ENCODE measurements at places on chromosomes 6 and 20.

GRCh38 chr6:135555550-135555949 lies 58.0 kb upstream of the AHI1 start:
- H3K36me3 ChIP-seq = no peaks in the 10 kb centered on the region
- H3K27ac ChIP-seq = no peak overlapping the region
- H3K4me3 ChIP-seq = no peak overlapping the region
- peaks cover 5% of the 10 kb centered on the region for H3K4me1 ChIP-seq
- H3K27me3 ChIP-seq = peaks cover 3% of the 10 kb centered on the region

DNA sequence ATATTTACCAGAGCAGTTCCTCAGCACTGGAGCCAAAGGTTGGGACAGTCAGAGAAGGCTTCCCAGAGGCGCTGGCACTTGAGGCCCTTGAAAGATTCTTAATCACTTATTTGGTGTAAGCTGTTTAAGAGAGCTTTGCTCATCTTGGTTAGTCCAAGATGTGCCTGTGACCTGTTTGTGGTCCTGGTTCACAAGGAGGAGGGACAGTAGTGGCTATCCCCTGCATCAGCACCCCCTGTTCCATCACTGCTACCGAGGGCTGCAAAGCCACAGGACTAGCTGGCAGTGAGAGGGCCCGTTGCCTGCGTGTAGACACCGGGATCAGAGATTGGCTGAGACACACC lies 35.7 kb downstream of the VEGFA start:
- no peak overlapping the region for H3K4me3 ChIP-seq
- H3K27ac ChIP-seq = no peak overlapping the region
- no peak for DNase-seq
- H3K36me3 ChIP-seq = no peaks in the 10 kb centered on the region
- H3K27me3 ChIP-seq = peaks cover 7% of the 10 kb centered on the region
- H3K4me1 ChIP-seq = peaks cover under 1% of the 10 kb centered on the region

DNA sequence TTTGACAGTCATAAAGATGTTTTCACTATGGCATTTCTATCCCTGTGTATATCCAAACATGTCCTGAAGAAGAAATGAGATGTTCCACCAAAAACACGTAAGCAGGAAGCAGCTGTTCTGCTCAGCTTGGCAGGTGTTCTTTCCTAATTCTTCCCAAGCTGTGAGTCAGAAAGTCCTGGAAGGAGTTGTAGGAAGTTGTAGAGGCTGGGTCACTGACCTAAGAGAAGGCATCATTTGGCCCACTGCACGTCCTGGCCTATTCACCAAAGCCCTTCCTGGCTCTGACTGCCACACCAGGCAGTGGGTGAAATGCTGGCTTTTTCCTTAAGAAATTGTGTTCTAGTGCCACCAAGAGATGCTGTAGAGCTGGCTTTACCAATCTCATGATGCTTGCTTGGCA lies 40.3 kb downstream of the STX11 start:
- no peak overlapping the region for H3K4me3 ChIP-seq
- DNase-seq = no peak
- H3K27ac ChIP-seq = no peak overlapping the region
- H3K36me3 ChIP-seq = peaks cover 11% of the 10 kb centered on the region

DNA sequence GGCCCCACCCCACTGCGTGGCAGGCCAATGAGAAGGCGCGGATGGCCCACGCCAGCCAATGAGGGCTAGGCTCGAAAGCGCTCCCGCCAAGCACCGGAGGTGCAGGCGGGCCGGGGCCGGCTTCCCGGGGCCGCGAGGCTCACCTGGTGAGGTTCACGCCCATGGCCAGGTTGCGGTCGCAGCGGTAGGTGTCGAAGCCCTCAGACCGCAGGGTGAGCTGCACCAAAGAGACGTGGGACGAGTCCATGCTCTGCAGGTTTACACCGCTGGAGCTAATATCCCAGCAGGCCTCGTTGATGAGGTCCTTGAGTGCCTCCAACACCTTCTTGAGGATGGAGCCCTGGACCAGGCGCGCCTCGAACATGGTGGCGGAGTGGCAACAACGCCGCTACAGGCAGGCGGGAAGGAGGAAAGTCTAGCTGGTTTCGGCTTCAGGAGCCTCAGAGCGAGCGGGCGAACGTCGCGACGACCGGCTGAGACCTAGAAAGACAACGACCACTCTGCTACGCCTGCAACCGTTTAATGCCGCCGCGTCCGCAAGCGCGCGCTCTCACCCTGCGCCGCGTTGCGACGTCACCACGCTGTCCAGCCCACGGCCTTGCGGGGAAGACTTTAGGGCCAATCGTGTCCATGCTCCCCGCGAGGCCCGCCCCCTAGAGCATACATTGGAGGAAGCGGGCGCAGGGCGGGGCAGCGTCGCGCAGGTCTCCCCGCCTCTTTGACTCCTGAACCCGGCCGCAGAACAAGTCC lies at the start of gene PCNA:
Gene PCNA, minus strand, starts transcription at position 524 of the 750 bp plus-strand sequence. Its CDS starts 160 bp downstream, at position 364.
- peaks cover 10% of the 10 kb centered on the region for H3K36me3 ChIP-seq
- peak within 1 kb of the TSS; percentile 93 for H3K4me3 ChIP-seq
- no peaks in the 10 kb centered on the region for H3K27me3 ChIP-seq
- peak; percentile 84 for DNase-seq

DNA sequence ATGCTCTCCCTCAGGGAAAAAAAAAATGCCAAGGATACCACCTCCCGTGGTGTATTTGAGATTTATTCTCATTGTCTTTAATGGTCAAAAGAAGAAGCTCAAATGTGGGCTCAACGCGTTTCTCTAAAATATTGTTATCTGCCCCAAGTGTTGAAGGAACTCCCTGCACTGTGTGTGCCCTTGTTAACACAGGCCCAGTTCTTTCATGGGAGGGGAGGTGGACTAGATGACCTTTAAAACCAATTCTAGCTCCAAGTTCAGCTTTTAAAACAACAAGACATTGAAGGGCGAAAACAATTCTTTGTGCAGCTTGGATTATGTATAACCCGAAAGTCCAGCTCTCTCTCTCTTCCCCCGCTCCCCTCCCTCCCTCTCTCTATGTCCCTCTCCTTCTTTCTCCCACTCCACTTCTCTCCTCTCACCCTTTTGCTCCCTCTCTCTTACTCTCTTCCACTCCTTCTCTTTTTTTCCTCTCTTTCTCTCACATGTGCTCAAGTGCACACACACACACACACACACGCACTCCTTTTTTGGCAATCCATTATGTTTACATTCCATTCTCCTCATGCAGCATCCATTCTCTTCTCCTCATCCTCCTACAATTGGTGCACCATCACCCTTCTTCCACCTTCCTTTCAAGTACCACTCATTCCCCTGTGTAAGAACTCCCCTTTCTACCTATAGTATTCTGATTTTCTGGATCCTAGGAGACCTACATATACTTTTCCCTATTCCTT lies 8.5 kb downstream of the HLA-DMB start:
- peaks cover 56% of the 10 kb centered on the region for H3K4me1 ChIP-seq
- peak overlapping the region; percentile 49 for H3K27ac ChIP-seq
- no peak overlapping the region for H3K4me3 ChIP-seq
- no peaks in the 10 kb centered on the region for H3K27me3 ChIP-seq
- H3K36me3 ChIP-seq = peaks cover 28% of the 10 kb centered on the region

- no peaks in the 10 kb centered on the region for H3K36me3 ChIP-seq
- H3K27me3 ChIP-seq = peaks cover 9% of the 10 kb centered on the region
- H3K4me1 ChIP-seq = no peaks in the 10 kb centered on the region
These were observed 126.6 kb downstream of the TIAM2 start for GRCh38 chr6:155121699-155122098.

GRCh38 chr6:2477250-2477649 lies 231.8 kb upstream of the GMDS start:
- H3K27me3 ChIP-seq = peaks cover 15% of the 10 kb centered on the region
- no peak for DNase-seq
- H3K4me3 ChIP-seq = no peak overlapping the region
- peaks cover 1% of the 10 kb centered on the region for H3K36me3 ChIP-seq

GRCh38 chr20:32894711-32895355 lies 36.1 kb downstream of the EFCAB8 start:
- no peak overlapping the region for H3K4me3 ChIP-seq
- no peaks in the 10 kb centered on the region for H3K27me3 ChIP-seq
- DNase-seq = no peak
- no peaks in the 10 kb centered on the region for H3K36me3 ChIP-seq

GRCh38 chr6:90293319-90293953 lies 3.2 kb downstream of the BACH2 start:
- H3K36me3 ChIP-seq = peaks cover 11% of the 10 kb centered on the region
- peak overlapping the region; percentile 97 for H3K27ac ChIP-seq
- H3K27me3 ChIP-seq = no peaks in the 10 kb centered on the region
- H3K4me3 ChIP-seq = peak overlapping the region; percentile 94
- H3K4me1 ChIP-seq = peaks cover 38% of the 10 kb centered on the region
- DNase-seq = no peak

DNA sequence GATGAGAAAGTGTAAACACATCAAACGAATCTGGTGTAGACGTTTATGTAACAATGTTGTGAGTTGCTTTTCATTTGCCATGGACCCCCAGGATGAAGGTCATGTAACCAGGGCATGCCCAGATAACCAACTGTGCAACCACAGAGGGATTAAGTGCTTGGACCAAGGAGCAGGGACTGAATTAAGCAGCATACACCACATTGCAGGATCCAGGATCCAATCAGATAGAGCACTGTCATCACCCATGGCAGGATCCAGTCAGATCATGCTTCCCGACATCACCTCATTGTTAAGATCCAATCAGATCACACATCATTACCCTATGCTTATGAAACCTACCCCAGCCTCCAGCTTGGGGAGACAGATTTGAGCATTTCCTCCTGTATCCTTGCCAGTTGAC lies 74.3 kb upstream of the RCAN2 start:
- DNase-seq = no peak
- H3K27ac ChIP-seq = no peak overlapping the region
- no peaks in the 10 kb centered on the region for H3K36me3 ChIP-seq
- no peaks in the 10 kb centered on the region for H3K4me1 ChIP-seq

DNA sequence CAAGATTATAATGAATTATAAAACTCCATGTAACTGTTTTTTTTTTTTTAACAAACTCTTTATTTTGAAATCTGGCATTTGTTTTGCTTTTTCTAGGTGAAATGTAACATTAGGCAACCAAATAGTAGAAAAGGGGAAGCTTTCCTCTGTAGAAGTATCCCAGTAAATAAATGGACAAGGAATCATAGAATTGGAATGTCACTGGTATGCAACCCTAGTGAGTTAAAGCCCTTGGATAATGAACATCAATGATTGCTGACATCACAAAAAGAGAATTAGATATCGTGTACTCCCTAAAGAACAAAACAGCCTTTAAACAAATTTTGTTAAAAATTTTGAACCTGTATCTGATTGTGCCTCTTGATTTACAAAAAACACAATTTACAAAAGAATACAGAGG lies 93.9 kb upstream of the OGFRL1 start:
- peaks cover 5% of the 10 kb centered on the region for H3K27me3 ChIP-seq
- H3K4me1 ChIP-seq = peaks cover 3% of the 10 kb centered on the region
- no peak for DNase-seq
- H3K27ac ChIP-seq = no peak overlapping the region
- H3K4me3 ChIP-seq = no peak overlapping the region
- H3K36me3 ChIP-seq = no peaks in the 10 kb centered on the region

DNA sequence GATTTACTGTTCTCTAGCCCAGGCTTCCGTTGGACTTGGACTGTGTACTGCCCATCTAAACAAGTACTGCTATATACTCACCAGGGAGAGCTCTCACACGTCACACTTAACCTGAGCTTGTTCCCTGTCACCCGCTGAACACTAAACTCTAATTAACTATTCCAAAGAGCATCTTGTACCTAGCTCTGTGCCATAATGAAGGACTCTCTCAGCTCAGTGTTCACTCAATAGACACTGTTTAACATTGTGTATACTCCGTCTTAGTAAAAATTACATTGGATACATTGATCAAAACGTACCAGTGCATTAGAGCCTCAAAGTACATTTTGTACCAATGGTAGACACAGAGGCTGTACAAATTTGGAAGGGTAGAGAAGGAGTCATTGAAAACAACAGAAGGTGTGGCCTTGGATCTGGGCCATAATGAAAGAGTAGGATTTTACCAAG lies 55.4 kb upstream of the EPHA7 start:
- no peaks in the 10 kb centered on the region for H3K36me3 ChIP-seq
- no peak overlapping the region for H3K4me3 ChIP-seq
- no peak for DNase-seq

DNA sequence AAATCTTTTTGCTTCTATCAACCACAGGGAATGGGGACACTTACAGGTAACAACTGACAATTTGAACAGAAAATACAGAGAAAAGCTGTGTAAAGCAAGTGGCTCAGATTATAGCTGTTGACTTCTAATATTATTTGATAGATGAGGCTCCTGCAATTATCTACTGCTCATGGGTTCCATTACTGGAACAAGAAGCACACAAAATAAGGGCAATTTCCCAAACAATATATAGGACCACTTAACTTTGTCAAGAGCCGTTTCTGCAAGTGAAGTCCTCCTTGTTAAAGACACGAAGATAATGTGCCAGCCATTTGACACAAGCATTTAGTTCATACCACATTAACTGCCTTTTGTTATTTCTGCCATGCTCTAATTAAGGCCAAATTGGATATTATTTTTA lies 315.5 kb upstream of the ARID1B start:
- no peak for DNase-seq
- H3K4me1 ChIP-seq = peaks cover 5% of the 10 kb centered on the region
- peaks cover 16% of the 10 kb centered on the region for H3K27me3 ChIP-seq
- H3K4me3 ChIP-seq = no peak overlapping the region
- H3K27ac ChIP-seq = no peak overlapping the region
- no peaks in the 10 kb centered on the region for H3K36me3 ChIP-seq

DNA sequence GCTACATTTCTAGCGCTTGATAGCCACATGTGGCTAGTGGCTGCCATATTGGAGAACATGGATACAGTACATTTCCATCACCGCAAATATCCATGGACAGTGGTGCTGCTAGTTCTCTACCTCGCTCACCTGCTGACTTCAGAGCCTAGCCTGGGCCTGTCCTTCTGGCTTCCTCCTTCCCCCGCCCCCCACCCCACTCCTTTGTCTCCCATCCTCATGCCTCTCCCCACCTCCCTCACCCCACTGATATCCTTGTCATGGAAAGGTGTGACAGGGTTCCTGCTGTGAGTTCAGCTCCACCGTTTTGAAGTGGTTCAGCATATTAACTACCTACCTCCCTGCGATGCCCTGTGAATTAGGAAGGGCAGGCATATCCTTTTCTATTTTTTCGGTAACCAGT lies 14.2 kb downstream of the NKX2-2 start:
- no peak for DNase-seq
- no peaks in the 10 kb centered on the region for H3K4me1 ChIP-seq
- H3K4me3 ChIP-seq = no peak overlapping the region
- H3K36me3 ChIP-seq = no peaks in the 10 kb centered on the region
- H3K27ac ChIP-seq = no peak overlapping the region
- peaks cover 18% of the 10 kb centered on the region for H3K27me3 ChIP-seq

GRCh38 chr6:1576711-1577110 lies 33.0 kb upstream of the FOXC1 start:
- H3K4me3 ChIP-seq = no peak overlapping the region
- no peak overlapping the region for H3K27ac ChIP-seq
- no peaks in the 10 kb centered on the region for H3K4me1 ChIP-seq
- DNase-seq = no peak
- H3K36me3 ChIP-seq = no peaks in the 10 kb centered on the region

DNA sequence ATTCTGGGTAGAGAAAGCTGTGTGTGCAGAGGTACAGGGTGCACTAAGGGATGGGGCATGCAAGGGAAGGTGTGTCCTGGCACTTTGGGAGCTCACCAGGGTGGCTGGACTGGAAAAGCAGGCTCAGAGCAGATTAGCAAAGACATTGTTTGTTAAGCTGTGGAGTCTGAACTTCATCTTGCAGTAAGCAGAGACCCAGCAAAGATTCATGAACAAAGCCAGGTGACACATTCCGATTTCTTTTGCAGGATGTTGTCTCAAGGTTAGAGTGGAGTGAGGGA lies 28.8 kb downstream of the DUSP22 start:
- H3K27ac ChIP-seq = no peak overlapping the region
- peaks cover 27% of the 10 kb centered on the region for H3K4me1 ChIP-seq
- DNase-seq = no peak
- H3K4me3 ChIP-seq = no peak overlapping the region
- H3K36me3 ChIP-seq = peaks cover 2% of the 10 kb centered on the region

All from memory B cell (primary cell).